ENCODE measurements at places on chromosomes 12 and 14.

DNA sequence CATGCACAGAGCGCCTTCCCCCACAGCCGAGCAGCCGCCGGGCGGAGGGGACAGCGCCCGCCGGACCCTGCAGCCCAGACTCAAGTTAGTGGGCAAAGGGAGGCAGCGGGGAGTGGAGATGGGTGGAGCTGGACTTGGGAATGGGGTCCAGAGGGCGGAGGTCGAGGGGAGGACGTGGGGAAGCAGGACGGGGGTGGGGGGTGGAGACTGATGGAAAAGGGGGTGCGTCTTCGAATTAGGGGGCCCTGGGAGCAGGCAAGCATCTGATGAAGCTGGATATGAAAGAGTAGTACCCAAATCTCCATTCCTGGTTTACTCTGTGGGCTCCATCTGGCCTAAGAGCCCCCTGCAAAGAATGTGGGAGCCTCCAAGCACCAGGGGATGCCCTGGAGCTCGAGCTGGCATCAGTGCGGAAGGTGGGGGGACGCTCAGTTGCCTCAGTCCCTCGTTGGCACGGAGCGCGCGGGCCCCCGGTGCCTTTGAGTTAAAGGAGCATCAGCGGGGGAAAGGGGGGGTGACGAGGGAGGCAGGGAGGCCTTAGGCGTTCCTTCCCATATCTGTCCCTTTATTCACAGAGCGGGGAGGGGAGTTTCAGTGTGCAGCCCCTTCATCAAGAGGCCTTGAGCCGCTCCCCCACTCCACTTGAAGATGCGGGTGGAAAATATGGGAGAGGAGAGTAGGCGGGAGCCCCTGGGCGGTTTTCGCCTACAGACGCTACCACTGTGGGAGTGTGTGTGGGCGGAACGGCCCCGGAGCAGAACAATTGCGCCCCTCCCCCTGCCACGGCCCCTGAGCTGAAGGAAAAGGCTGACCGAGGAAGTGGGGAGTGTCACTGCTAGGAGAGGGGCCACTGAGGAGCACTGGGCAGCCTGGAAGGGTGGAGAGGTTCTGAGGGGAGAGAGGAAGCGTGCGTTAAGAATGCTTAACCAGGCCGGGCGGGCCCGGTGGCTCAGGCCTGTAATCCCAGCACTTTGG, 644 bp downstream of the NAB2 start:
- DNase-seq = no peak

DNA sequence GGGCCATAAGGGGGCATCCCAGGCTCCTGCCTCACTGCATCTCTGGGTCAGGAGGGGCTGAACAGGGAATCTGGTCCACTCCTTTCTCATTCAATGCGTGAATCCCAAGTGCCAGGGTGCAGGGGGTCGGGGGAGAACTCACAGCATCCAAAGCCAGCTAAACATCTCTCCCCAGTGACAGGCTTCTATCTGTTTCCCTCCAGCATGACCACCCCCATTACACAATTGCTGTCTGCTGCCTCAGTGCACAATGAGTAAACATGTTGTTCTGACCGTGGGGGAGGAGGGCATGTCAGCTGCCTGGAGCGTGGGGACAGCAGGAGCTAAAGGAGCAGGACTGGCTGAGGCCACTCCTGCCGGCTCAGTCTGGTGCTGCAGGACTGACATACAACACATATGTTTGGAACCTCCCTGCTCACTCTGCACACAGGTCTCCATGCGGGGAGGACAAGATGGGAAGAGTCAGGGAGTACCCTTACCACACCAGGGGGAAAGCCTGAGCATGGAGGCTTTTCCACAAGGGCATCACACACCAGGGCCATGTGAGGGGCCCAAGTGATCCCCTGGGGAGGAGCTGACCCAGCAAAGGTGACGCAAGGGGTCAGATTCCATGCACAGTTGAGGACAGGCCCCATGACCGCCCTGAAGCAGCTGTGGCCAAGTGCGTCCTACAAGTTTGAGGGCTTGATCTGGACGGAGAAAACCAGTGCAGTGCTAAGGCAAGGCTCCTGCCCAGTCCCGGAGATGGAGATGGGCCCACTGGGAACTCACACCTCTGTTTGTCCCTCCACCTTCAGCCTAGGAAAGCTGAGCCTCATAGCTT, 1.4 kb downstream of the TNS2 start:
- peak; percentile 29 for DNase-seq

DNA sequence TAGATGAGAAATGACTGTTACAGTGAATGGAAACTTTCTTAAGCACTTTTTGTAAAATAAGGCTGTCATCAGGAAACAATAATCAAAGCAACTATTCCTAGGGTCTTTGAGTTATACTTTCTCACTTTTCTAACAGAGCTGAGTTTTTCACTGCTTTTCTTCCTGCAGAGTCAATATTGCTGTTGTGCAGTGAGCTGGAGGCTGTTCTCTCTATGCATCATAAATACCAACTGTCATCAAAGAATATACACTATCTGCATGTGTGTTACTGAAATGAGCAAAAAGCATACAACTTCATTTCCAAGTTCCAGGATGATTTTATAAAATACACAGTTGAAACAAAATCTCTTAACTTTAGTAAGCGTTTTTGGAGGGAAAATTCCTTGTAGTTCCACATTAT, 110.4 kb upstream of the CPSF6 start:
- no peak for DNase-seq

DNA sequence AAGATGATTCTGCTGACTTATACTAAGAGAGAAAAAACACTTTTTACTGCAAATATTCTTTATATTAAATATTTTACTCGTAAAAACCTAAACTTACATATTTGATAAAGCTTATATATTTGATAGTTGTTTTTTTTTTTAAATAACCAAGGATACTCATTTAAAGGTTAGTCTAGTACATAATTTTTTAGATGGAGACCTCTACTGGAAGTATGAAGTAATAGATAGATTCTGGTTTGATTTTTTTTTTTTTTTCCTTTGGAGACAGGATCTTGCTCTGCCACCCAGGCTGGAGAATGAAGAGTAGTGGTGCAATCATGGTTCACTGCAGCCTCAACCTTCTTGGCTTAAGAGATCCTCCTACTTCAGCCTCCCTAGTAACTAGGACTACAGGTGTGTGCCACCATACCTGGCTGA, 16.4 kb downstream of the ARID2 start:
- DNase-seq = no peak

DNA sequence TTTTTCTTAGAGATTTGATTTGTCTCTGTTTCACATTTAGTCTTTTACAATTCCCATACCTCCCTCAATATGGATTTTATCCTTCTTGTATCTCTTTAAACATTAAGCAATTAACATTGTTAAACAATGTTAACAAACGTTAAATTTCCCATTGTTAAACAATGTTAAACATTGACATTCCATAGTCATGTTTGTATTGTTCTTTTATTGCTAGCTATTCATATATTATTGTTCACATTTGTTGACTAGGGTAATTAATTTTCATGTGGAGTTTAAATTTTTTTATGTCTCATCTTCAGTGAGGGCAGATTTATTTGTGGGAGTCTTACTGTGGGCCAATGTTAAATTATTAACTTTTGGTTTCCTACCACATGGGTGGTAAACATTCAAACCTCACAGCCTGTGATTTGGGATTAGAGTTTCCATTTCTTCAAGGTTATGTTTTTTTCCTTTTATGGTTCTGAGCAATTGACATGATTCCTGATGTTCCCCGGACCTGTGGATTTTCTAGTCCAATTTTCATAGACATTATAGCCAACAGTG, 294.3 kb downstream of the ALG10B start:
- DNase-seq = no peak

- DNase-seq = no peak
These were observed 59.1 kb upstream of the AMN start for GRCh38 chr14:102863381-102863780.

DNA sequence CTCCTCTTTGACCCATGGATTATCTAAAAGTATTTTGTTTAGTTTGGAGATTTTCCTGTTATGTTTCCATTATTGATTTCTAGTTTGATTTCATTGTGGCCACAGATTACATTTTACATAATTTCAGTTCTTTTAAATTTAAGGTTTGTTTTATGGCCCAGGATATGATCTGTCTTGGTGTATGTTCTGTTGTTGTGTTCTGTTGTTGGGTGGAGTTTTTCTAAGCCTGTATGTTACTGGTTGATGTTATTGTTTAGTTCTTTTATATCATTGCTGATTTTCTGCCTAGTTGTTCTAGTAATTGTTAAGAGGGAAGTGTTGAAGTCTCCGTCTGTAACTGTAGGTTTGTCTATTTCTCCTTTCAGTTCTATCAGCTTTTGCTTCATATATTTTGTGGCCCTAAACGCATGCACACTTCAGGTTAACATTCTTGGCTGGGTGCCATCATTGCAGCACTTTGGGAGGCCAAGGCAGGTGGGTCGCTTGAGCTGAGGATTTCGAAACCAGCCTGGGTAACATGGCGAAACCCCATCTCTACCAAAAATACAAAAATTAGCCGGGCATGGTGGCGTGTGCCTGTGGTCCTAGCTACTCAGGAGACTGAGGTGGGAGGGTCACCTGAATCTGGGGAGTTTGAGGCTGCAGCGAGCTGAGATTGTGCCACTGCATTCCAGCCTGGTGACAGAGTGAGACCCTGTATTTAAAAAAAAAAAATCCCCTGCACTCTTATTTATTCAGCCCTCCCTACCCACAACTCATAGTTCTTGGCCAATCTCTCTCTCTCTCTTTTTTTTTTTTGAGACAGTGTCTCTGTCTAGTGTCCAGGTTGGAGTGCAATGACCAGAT, 28.1 kb upstream of the CFL2 start:
- DNase-seq = no peak

- no peak for DNase-seq
These were observed 82.4 kb downstream of the ITPK1 start for GRCh38 chr14:93033084-93033982.

GRCh38 chr14:92385561-92385960, 62.6 kb downstream of the SLC24A4 start:
- DNase-seq = no peak

- no peak for DNase-seq
These were observed 17.1 kb downstream of the SLC24A4 start for GRCh38 chr14:92340071-92340470.

- no peak for DNase-seq
These were observed 194.3 kb downstream of the CAPZA3 start for GRCh38 chr12:18932211-18932610.

GRCh38 chr12:116346741-116347140, 69.2 kb upstream of the MED13L start:
- no peak for DNase-seq

DNA sequence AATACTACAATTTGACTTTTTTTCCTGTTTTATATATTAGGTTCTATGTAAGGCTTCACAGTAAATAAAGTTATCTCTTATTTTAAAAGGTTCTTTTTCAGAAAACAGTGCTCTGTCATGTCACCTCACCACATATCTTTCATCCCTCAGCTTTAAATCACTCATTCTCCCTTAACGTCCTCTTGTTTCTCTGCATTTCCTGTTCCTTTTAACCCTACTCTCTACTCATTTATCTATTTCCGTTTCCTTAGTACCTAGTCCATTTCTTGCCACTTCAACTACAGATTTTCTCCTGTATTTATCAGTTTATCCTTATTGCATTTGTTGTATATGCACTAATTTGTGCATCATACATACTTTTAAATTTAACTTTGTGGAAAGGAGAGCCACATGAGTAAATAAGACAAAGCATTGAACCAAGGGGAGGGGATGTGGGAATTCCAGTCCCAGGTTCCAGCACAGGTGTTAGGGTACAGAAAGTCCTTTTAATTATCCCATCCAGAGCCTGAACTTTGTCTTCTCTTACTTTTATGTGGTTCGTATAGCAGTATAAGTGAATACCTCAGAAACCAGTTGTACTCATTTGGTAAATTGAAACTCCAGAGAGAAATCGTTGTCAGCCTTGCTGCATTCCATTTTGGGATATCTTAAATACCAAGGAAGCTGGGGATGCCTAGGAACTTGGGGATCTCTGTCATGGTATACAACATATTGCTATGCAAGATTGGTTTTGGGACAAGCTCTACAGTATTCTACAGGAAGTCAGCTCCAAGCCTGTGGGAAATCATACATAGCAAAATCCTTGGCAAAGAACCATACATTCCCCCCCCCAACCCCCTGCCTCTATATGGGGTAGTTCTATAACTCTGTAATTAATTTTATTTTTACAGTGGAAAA, 120.5 kb downstream of the DIP2B start:
- no peak for DNase-seq

DNA sequence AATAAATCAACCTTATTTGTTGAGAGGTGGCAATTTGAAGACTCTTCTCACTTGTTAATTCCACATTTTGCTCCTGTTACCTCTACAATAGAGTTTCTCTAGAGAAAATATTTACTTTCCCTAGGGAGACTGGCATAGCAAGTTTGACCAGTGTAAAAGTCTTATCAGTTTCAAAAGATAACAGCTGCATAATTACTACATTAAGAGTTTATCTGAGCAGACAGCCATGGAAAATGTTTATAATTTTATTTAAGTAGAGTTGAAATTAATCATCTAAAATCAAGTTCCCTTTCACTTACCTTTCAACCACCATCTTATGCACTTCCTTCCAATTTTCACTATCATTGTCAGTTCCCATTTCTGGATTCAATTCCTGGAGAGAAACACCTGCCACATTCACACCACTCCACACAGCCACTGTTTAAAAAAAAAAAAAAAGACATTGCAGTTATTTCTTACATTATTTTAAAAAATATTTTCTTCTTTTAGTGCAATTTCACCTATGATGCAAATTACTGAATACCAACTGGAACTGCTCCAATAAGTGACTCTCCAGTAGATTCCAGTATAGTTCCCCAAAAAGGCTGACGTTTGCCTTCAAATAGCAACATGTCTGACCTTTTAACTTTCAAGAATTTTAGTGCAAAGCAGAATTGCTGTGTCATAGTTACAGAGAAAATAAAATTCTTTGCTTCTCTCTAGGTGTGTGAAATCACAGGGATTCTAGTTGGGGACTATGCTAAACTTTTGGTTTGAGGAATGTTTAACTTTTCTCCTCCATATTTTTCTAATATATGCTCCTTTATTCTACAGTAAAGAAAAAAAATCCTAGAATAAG, 19.4 kb downstream of the LDHB start:
- DNase-seq = peak; percentile 2

GRCh38 chr14:96512122-96512521, 9.9 kb downstream of the PAPOLA start:
- no peak for DNase-seq

DNA sequence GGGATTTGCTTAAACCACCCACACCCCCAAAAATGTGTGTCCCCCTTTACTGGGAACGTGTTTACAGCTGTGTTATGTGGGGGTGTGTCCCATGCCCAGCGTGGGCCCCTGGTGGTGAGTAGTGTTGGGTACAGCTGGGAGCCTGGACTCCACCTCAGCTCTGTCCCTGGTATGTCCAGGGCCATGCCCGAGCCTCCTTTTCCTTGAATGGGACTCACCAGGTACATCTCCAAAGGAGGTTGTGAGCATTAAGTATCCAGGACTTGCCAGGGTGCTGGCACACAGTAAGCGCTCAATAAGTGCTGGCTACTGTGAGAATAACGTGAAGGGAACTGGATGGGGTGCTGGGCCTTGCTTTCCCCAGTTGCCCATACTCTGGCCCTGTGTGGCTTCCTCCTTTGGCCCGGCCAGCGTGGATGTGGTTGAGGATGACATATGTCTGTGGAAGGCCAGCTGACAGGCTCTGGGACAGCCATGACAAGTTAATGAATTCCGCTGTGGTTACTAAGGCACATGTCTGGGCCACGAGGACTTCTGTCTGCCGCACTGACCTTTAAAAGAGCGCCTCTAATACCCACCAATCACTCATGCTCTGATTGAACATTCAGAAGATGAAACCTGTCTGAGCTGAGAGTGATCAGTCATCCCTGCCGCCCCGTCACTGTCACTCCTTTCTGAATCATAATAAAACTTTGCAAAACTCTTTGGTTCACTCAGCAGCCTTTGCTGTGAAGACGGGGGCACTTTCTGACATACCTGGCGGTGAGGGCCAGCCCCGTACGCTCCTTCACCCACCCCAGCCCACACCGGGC, 74.7 kb downstream of the DIO3 start:
- no peak for DNase-seq

- no peak for DNase-seq
These were observed 191.5 kb downstream of the SLC5A8 start for GRCh38 chr12:101018540-101018939.

All from NCI-H2029 (cell line).